ENCODE measurements at places on chromosomes 4 and X. TPM values are rescaled to one million over a fixed set of nuclear protein-coding genes. Genes with fewer than 3 reads are reported as not detected.

DNA sequence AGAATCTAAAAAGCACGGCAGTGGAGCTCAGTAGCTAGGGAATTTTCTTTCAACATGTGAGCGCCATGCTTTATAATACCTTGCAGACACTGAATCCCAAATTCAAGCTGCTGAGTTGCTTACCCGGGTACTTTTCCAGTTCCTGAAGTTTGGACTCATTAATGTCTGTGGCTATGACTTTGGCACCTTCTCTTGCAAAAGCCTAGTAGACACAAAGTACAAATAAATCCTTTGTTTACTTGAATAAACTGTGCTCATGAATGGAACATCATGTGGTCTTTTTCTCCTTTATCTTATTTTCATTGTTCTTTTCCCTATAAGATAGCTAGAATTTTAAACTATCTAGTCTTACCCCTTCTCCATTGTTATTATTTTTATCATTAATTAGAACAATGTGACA lies 4.6 kb downstream of the BDH2 start:
- peaks cover 11% of the 10 kb centered on the region for H3K36me3 ChIP-seq
- no peaks in the 10 kb centered on the region for H3K27me3 ChIP-seq
- peaks cover 14% of the 10 kb centered on the region for H3K4me1 ChIP-seq
- H3K27ac ChIP-seq, result no peak overlapping the region
- H3K4me3 ChIP-seq, result no peak overlapping the region

HPGD gene
- 9.4 TPM for total RNA-seq

GRCh38 chr4:19366916-19367315 lies 884.8 kb upstream of the SLIT2 start:
- H3K27ac ChIP-seq, result no peak overlapping the region
- no peaks in the 10 kb centered on the region for H3K4me1 ChIP-seq
- no peak overlapping the region for H3K4me3 ChIP-seq
- no peaks in the 10 kb centered on the region for H3K27me3 ChIP-seq

- no peaks in the 10 kb centered on the region for H3K4me1 ChIP-seq
- no peak overlapping the region for H3K27ac ChIP-seq
- no peak for DNase-seq
- no peaks in the 10 kb centered on the region for H3K36me3 ChIP-seq
- no peak overlapping the region for H3K4me3 ChIP-seq
These were observed 111.1 kb downstream of the RTL3 start for GRCh38 chrX:78548012-78548411.

ARHGAP36 gene
- total RNA-seq, result 0.13 TPM

GRCh38 chr4:4803216-4803911 lies 56.1 kb upstream of the MSX1 start:
- H3K4me3 ChIP-seq, result no peak overlapping the region
- no peaks in the 10 kb centered on the region for H3K36me3 ChIP-seq
- no peaks in the 10 kb centered on the region for H3K4me1 ChIP-seq
- H3K27ac ChIP-seq, result no peak overlapping the region
- no peaks in the 10 kb centered on the region for H3K27me3 ChIP-seq

GRCh38 chr4:54384563-54384962 lies 155.5 kb downstream of the PDGFRA start:
- no peaks in the 10 kb centered on the region for H3K4me1 ChIP-seq
- H3K27me3 ChIP-seq, result no peaks in the 10 kb centered on the region
- DNase-seq, result no peak
- no peak overlapping the region for H3K27ac ChIP-seq
- no peak overlapping the region for H3K4me3 ChIP-seq
- no peaks in the 10 kb centered on the region for H3K36me3 ChIP-seq

DNA sequence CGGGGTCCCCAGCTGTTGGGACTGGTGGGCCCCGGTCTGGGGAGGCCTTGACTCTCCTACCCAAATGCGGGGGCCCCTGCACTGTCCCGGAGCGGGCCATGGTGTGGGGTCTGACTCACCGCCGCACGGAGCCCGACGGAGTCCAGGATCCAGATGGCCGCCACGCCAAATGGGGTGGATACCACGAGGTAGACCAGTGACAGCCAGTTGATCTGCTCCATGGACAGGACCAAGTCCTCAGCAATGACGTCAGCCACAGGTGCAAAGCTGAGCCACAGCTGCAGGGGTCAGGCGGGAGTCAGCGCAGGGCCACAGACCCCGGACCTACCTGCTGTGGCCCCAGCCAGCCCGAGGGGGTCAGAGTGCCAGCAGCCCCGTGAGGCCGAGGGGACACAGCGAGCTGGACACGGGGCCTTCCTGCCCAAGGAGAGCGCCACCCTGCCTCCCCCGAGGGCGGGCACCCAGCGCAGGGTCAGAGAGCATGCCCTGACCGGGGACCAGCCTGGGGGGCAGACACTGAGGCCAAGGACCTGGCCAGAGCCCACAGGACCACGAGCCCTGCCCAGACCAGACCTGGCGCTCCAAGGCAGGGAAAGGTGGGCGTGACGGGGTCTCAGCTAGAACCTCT lies 2.4 kb downstream of the SLC49A3 start:
- peaks cover 26% of the 10 kb centered on the region for H3K4me1 ChIP-seq
- peak overlapping the region; percentile 53 for H3K27ac ChIP-seq
- no peaks in the 10 kb centered on the region for H3K36me3 ChIP-seq
- no peaks in the 10 kb centered on the region for H3K27me3 ChIP-seq

GRCh38 chr4:152054731-152055130 lies 293.9 kb upstream of the GATB start:
- no peaks in the 10 kb centered on the region for H3K27me3 ChIP-seq
- H3K27ac ChIP-seq, result no peak overlapping the region
- H3K4me3 ChIP-seq, result no peak overlapping the region
- H3K4me1 ChIP-seq, result no peaks in the 10 kb centered on the region
- no peak for DNase-seq
